Psoas muscle (tissue), 8 donors: ENCODE measurements at places on chromosomes 13 and 19. TPM values are rescaled to one million over a fixed set of nuclear protein-coding genes. Genes with fewer than 3 reads are reported as not detected.

GRCh38 chr13:31361673-31362072 is 161.9 kb downstream of the B3GLCT start:
- H3K27ac ChIP-seq = no peak overlapping the region
- H3K4me3 ChIP-seq = no peak overlapping the region
- H3K36me3 ChIP-seq = no peaks in the 10 kb centered on the region
- DNase-seq = no peak
- H3K4me1 ChIP-seq = no peaks in the 10 kb centered on the region

DNA sequence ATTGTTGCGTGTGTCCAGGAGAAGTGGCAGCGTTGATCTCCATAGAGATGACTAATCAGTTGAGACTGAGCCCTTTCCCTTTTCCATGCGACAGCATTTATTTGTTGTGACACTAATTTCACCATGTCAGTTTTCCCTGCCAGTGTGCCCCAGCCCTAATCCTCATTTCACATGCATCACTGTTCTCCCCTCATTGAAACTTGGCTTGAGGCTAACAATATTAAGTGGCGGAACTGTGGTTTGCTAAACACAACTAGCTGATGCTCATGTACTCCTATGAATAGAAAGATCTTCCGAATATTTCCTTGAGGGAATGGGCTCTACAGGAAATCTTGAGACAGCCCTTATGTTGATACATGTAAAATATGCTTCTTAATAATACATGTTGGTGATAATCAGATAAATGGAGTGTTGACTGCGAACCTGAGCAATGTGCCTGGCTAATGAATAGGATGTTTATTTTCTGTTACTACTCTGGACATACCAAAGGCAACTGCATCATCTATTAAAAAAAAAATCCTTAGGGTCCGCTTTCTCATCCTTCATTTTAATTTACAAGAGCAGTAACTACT is 258.6 kb downstream of the ATP8A2 start:
- H3K4me1 ChIP-seq = no peaks in the 10 kb centered on the region
- no peak overlapping the region for H3K27ac ChIP-seq
- H3K4me3 ChIP-seq = no peak overlapping the region

DNA sequence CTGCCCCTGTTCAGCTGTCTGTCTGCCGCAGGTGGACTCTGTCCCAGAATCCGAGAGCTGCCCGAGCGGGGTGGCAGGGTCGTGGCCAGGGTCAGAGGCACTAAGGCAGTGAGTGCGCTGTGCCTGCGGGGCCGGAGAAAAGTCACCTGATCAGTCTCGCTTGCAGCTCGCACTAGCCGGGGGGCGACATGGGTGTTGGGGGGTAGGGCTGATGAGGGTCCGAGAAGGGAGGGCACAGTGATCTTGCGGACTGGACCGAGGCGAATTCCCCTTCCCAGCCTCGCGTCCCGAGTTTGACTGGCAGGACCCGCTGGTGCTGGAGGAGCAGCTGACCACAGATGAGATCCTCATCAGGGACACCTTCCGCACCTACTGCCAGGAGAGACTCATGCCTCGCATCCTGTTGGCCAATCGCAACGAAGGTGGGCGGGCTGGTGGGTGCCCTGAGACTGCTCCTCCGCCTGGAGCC is 627 bp downstream of the GCDH start:
- peak overlapping the region; percentile 98 for H3K4me3 ChIP-seq
- H3K27ac ChIP-seq = peak overlapping the region; percentile 86
- peaks cover 33% of the 10 kb centered on the region for H3K36me3 ChIP-seq

DNA sequence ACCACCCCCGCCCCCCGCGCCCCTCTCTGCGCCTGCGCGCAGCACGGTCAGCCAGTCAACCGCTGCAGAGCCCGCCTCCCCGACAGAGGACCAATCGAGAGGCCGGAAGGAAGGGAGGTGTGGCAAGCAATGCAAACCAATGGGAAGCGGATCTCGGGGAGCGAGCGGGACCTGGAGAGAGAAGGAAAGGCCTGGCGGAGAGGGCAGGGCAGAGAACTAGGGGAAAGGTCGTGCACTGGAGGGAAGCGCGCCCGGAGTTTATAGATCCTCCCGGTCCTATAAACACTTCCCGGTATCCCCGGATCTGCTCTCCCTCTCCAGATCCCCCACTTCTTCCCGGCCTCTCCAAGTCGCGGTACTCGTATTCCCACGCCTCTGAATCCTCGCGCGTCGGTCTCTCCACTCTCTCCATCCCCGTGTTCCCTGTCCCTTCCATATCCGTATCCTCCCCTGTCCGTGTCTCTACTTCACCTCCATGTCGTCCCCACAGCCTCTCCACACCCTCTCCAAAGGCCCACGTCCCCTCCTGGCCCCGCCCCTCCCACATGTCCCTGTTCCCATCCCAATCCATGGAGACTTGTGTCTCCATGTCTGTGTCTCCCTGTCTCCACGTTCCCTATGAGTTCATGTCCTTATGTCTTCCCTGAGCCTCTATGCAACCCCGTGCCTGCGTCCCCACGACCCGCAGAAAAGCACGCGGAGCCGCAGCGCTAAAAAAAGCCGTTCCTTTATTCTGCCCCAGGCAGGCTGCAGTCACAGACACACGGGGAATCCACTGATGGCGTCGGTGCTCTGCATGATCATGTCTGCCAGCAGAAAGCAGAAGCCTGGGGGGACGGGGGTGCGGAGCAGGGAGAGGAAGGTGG is 434 bp upstream of the ETFB start:
- DNase-seq = peak; percentile 99
- H3K4me1 ChIP-seq = peaks cover 18% of the 10 kb centered on the region
- no peaks in the 10 kb centered on the region for H3K36me3 ChIP-seq
- no peaks in the 10 kb centered on the region for H3K27me3 ChIP-seq
- H3K4me3 ChIP-seq = peak overlapping the region; percentile 78

The ZNF799 gene
- 1.7 TPM for polyA plus RNA-seq

The FCER2 gene
- polyA plus RNA-seq = 0.06 TPM
